ENCODE measurements at places on chromosomes 11 and 22.

DNA sequence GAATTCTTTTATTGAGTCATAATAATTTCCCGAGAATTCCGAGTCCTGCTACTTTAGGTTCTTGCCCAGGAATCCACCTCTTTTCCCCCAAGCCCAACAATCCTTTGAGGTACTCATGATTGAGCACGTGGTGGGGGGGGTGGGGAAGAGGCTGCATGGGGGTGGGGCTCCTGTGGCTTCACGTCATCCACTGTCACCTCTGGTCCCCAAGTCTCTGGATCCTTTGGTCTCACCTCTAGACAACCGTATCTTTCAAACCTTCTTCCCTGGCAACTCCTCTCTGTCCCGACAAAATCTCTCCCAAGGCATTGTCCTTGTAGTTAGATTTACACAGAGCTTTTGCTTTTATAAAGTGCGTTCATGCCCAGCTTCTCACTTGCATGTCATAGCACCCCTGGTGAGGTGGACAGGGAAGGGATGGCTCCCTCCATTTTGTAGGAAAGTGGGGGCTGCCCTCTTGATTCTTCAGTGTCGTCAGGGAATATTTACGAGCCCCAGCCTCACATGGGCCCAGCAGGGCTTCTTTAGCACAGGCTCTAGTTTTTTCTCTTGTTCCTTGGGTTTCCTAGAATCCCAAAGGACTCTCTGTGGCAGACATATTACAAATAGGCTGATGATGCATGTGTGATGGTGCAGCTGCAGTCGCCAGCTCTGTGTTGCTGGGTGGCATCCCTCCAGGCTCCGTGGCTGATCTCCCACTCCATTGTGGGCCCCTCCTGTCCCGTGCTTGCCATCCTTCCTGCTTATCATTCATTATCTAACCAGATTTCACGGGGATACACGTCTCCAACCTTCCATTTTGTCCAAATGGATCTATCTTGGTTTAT, 8.4 kb downstream of the UCP3 start:
- DNase-seq: no peak

DNA sequence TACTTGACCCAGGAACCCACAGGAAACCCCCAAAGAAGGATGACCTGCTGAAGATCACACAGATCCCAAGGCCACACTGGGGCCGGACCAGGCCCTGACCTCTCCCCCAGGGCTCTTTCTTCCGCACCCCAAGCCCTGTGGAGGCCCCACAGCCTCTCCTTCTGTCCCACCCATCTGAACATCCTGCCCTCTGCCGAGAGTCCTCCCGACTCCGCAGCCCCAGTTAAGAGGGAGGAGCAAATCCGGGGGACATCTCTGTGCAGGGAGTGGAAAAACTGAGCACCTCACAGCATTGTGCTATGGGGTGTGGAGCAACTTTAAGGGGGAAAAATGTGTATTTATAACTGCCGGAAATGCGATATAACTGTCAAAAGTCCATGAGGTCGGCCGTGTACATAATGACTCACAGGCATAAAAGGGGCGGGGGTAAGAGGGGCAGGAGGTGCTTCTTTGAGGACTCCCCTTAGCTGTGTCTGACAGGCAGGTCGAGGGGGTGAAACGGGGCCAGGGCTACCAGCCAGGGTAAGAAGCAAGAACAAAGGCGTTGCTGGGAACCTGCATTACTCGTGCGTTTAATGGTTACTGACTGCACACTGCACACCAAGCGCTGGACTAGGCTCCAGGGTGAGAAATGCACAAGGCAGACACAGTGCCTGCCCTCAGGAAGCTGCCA, 57.2 kb downstream of the WNT11 start:
- no peak for DNase-seq

GRCh38 chr11:2216400-2217064, 44.9 kb upstream of the TH start:
- no peak for DNase-seq

- DNase-seq: no peak
These were observed 6.4 kb upstream of the TBC1D10A start for GRCh38 chr22:30332994-30333706.

- no peak for DNase-seq
These were observed 2.4 kb upstream of the SCARF2 start for GRCh38 chr22:20439928-20440575.

GRCh38 chr11:110679323-110679975, 32.8 kb downstream of the ARHGAP20 start:
- no peak for DNase-seq

GRCh38 chr11:116062129-116062489, 557.9 kb upstream of the CADM1 start:
- no peak for DNase-seq

DNA sequence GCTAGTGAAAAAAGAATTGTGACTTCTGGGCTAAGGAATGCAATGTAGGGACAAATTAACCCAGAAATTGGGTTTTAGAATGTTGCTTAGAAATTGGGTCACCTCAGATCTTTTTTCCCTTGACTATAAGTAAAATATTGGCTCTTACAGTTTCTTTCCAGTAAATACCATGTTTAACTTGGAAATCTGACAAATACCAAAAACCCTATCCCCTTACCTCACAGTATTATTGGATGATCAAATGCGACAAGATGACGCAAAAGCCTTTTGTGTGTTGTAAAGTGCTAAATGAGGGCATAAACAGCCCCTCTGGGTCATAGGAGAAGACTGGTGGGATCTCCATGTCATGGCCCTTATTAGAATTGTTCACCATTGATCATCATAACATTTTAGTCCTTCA, 6.1 kb upstream of the UPB1 start:
- DNase-seq: no peak

DNA sequence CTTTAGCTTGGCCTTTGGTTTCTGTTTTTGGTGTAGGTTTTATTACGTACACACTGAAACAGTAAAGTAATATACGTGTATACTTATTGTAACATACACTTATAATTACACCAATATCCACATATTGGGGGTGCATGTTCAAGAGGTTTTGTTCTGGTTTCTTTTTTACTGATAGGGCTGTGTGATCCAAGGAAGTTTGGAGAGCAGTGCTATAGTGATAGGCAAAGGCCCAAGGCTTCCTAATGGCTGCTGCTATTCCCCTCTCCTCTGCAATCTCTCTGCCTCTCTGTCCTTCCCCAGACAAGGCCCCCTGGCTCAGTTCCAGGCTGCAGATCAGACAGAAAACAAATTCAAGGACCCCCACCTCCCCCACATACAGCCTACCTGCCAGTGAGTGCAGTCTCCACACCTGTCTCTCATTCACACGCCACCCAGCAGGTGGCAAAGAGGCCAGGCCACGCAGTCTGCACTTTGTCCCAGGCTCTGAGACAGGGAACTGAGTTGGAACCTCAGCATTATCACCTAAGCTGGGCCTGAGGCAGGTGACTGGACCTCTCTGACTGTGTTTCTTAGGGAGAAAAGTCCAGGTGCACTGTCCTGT, 15.1 kb downstream of the TMEM184B start:
- no peak for DNase-seq

- DNase-seq: no peak
These were observed 64.1 kb downstream of the C11orf87 start for GRCh38 chr11:109486129-109486528.

- DNase-seq: no peak
These were observed 17.7 kb upstream of the PRDM10 start for GRCh38 chr11:130020323-130020722.

DNA sequence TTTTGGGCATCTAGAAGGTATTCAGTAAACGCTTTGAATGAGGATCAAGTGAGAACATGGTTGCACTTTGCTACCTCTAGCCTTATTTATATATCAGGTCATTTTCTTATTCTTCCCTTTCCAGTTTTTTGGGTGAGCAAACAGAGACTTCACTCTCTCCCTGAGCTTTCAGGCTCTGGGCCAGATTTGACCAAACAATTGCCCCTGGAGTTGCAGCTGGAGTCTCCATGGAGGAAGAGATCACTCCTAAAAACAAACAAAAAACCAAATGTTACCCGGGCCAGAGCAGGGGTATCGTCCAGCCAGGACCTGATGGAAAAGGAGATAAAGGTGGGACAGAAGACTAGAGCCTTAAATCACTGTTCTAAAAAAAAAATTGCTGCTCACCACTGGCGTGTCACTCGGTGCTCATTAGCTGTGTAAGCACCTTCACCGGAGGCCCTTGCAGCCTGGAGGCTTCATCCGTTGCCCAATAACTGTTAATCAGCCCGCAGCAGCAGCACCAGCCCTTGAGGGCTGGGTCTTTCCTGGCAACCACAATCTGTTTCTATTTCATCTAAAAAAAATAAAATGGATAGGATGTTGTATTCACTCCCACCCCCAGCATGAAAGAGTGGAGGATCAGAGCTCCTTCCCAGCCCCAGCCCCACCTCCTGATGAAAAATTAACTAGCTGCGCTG, 125.0 kb downstream of the PKNOX2 start:
- no peak for DNase-seq

GRCh38 chr11:122207505-122207904, 91.5 kb upstream of the BLID start:
- DNase-seq: no peak

GRCh38 chr11:69209421-69210309, 53.9 kb downstream of the SMIM38 start:
- DNase-seq: no peak

DNA sequence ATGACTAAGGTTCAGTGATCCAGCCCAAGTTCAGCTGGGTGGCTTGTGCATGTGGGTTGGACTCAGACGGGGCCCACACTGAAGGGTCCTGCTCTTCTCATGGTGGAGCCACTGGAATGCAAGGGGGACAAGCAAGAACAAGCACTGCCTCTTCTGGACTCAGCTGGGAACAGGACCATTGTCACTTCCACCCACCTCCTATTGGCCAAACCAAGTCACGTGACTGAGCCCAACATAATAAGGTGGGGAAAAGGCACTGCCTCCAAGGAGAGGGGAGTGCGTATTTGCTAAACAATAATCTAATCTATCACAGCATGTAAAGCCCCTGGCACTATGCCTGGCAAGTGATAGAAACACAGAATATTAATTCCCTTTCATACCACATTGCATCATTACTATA, 87.1 kb downstream of the CHST1 start:
- DNase-seq: no peak

DNA sequence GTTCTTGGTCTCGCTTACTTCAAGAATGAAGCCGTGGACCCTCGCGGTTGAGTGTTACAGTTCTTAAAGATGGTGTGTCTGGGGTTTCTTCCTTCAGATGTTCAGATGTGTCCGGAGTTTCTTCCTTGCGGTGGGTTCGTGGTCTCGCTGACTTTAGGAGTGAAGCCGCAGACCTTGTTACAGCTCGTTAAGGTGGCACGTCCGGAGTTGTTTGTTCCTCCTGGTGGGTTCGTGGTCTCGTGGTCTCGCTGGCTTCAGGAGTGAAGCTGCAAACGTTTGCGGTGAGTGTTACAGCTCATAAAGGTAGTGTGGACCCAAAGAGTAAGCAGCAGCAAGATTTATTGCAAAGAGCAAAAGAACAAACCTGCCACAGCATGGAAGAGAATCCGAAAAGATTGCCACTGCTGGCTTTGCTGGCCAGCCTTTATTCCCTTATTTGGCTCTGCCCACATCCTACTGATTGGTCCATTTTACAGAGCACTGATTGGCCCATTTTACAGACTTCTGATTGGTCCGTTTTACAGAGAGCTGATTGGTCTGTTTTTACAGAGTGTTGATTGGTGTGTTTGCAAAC, 27.1 kb upstream of the NXPE2 start:
- no peak for DNase-seq

DNA sequence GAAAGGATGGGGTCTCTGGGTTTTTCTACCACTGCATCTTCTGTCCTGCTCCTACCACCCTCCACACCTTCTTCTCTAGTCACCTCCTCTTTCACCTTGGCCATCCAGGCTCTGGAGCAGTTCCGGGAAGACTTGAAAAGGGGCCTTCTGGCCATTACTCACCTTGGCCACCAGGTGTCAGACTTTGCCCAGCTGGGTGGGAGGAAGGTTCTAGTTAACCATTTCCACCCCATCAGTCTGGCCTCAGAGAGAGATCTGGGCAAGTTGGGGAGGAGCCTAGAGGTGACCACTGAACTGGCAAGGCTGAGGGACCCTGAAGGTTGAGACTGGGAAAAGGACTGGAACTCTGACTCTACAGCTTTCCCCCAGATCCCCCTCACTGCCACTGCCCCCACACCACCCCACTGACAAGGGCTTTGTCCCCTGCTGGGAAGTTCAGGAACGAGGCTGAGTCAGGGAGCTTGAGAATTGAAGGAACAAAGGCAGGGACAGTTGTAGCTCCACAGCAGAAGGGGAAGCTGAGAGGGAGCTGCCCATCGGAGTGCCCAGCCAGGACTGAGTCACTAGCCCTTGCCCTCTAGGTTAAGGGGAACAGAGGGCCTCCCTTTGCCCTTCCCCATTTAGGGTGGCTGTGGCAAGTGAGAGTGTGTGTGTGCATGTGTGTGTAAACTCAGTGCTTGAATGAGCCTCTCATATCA, 3.7 kb upstream of the POLD4 start:
- DNase-seq: peak; percentile 53

GRCh38 chr11:79397252-79397651, 43.6 kb downstream of the TENM4 start:
- no peak for DNase-seq

DNA sequence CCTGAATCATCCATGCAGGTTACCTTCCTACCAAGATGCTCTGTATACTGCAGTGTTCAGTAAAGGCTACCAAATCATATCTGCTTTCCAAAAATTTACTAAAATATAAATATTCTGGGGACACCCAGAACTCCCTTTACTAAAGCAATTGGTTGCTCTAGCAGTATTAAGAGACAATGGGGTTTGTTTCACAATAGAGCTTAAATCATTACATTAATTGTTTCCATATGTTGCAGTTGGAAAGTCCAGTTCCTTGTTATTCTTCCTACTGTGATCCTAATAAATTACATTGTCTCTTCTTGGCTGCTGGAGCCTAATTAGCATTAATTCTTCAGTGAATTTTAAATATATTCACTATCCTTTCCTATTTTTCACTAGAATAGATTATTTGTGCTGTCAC, 316.0 kb upstream of the MTNR1B start:
- DNase-seq: no peak

DNA sequence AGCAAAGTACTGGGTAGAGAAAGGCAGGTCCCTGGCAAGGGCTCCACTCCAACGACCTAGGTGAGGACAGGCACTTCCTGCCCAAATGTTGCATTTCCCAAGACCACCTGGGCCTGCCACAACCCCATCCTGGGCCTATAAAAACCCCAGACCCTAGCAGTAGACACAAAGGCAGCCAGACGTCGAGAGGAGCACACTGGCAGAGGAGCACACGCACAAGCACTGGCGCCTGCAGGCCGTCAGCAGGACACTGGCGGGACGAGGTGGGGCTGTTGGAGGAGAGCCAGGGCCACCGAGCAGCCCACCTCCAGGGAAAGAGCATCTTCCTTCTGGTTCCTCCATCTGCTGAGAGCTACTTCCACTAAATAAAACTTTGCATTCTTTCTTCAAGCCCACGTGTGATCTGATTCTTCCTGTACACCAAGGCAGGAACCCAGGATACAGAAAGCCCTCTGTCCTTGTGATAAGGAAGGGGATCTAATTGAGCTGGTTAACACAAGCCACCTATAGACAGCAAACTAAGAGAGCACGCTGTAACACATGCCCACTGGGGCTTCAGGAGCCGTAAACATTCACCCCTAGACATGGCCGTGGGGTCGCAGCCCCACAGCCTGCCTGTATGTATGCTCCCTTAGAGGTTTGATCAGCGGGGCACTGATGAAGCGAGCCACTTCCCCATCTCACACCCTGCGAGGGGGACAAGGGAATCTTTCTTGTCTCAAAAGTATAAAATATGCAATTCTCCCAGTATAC, 89.7 kb upstream of the MTMR2 start:
- DNase-seq: no peak

- DNase-seq: no peak
These were observed 921 bp upstream of the NUCB2 start for GRCh38 chr11:17275400-17276235.

Data from activated T-cell treated with anti-CD3 and anti-CD28 coated beads for 1 hour (primary cell).